Aorta (tissue), 5 donors: ENCODE measurements at places on chromosomes 4 and X. TPM values are rescaled to one million over a fixed set of nuclear protein-coding genes. Genes with fewer than 3 reads are reported as not detected.

DNA sequence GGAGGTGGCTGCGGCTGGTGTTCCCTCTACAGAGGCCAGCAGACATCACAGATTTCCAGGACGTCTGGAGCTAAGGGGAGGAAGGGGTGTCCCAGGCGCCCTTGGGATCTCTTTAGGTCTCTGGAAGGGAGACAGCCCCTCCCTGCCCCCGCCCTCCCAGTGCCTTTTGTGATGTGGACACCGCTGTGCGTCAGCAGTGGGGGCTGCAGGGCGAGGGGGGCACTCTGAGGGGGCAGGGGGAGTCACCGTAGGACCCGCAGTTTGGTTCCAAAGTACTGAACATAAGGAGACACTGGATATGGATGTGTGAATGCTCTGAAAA is 25.6 kb upstream of the MXD4 start:
- H3K36me3 ChIP-seq: no peaks in the 10 kb centered on the region
- DNase-seq: no peak
- no peaks in the 10 kb centered on the region for H3K27me3 ChIP-seq
- no peak overlapping the region for H3K27ac ChIP-seq

DNA sequence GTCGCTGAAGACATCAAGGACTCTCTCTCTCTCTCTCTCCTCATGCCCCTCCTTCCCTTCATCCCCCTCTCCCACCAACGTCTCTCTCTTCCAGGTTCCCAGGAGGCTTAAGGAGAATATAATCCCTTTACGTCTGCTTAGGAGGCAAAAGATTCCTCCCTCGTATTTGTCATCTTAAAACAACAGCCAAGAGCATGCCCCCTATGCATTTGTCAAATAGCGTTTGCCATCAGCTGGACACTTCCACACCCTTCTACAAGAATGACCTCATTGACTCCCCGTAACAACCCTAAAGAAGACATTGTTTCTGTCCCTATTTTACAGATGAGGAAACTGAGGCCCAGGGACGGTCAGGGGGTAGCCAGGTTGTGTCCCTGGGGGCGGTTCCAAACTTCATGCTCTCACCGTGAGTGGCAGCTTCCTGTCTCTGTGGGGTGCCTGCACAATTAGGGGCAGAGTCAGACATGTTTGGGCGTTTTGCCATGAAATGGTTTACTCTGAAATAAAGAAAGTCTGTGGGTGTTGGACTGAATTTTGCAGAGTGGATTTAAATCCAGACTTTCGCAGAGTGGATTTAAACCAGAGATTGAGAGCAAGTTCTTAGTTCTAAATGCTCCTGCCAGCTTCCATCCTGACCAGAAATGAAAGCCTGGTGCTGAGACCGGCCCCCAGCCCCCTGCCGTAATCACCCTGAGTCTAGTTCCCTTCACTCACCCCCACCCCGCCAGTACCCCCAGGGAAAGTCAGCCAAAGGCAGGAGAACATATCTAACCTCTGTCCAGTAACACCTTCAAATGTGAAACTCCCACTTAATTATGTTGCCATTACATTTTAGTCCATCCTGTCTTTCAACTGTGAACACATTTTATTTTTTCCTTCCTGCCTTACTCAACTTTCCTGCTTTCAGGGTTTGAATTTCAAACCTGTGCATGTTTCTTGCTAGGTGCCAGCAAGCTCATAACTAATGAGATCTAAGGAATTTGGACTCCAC is 44.3 kb upstream of the TBL1X start:
- no peaks in the 10 kb centered on the region for H3K27me3 ChIP-seq
- H3K36me3 ChIP-seq: no peaks in the 10 kb centered on the region
- no peaks in the 10 kb centered on the region for H3K4me1 ChIP-seq

DNA sequence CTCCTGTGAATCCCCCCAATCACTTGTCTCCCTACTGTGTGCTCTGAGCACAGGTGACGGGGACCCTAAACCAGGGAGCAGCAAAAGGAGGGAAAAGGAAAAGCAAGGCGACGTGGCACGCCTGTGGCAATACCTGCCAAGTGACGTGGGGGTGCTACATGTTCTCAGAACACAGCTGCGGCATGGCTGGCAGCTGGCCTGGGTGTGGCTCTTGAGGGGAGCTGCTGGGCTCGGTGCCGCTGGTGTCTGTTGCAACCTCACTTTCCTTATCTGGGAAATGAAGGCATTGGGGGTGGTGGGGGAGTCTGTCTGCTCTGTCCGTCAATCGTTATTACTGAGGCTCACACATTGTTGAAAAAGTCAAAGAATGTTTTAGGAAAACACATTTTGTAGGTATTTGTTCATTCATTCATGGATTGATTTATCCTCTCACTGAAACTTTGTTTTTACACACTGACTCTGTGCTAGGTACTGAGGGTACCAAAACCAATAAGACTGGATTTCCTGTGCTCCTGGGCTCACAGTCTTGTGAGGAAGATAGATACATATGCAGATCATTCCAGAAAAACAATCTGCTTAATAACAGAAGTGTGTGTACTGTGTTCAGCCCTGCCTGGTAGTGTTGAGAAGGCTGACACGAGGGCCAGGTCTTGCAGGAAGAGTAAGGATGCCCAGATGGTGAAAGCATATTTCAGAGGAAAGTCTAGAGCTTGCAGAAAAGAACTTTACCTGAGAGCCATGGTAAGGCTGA is 217.6 kb downstream of the PTTG2 start:
- no peaks in the 10 kb centered on the region for H3K27me3 ChIP-seq
- H3K4me1 ChIP-seq: no peaks in the 10 kb centered on the region
- no peaks in the 10 kb centered on the region for H3K36me3 ChIP-seq
- peak; percentile 76 for DNase-seq

DNA sequence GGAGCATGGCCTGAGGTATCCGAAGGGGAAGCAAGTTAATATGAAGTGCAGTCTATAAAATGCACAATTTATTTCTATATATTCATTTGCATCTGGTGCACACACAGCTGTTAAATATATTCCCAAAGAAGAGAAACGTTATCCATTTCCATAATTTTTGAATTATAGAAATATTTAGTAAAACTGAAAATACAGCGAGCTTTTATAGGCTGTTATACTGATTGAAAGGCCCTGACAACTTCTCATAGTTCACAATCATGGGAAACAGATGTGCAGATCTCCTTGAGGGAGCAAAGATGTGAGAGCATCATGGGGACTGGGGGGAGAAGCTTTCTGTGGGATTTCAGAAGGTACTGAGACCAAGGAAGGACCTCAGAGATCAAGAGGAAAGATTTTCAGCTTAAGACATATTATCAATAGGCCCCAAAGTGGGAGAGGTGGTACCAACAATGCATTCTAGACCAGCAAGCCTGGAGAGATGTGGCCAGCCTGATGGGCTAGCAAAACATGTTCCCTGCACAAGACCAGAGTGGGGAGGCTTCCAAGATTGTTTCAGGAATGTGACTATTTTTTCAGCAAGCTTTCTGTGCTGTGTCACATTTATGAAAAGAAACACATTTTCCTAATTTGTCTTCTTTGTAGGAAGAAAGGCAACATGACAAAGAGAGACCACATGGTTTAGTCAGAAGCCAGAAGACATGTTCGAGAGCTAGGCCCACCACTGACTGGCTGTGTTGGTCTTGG is 256.0 kb upstream of the SFRP2 start:
- DNase-seq: no peak
- H3K27ac ChIP-seq: no peak overlapping the region
- no peak overlapping the region for H3K4me3 ChIP-seq
- H3K36me3 ChIP-seq: no peaks in the 10 kb centered on the region
- H3K27me3 ChIP-seq: no peaks in the 10 kb centered on the region
- H3K4me1 ChIP-seq: no peaks in the 10 kb centered on the region

The H2BW2 gene
- not detected for polyA plus RNA-seq

The VBP1 gene
- 32.7 TPM for polyA plus RNA-seq

The EREG gene
- not detected for polyA plus RNA-seq
